Stimulated activated CD4-positive, alpha-beta T cell treated with anti-CD3 and anti-CD28 coated beads, Interleukin-12 subunit alpha, Interleukin-12 subunit beta, amount 100 ng/mL, for 4 hours (primary cell): ENCODE measurements at places on chromosomes 3 and 15.
A peak's percentile ranks its signal among the peaks of the same experiment; 100 is the strongest.

DNA sequence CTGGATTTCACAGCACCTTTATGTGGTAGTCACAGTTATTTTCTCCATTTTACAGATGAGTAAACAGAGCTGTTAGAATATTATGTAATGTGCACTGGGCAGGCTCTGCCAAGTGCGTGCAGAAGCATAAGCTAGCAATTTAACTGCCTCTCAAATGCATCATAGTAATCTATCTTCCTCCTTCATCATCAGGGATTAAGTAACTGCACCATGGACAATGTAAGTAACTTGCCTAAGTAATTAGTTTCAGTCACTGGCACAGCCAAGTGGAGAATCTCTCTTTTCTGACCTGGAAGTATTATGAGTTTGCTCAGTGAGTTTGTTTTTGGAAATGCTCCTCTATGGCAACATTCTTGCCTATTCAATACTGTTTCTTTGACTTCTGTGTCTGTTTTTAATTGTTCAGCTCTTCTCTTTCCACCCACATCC is 260.5 kb downstream of the PTPRG start:
- DNase-seq, result no peak

- no peak for DNase-seq
These were observed 29.3 kb upstream of the MYO1E start for GRCh38 chr15:59401824-59402569.

GRCh38 chr3:122032531-122032930 is 10.5 kb upstream of the ILDR1 start:
- no peak for DNase-seq

DNA sequence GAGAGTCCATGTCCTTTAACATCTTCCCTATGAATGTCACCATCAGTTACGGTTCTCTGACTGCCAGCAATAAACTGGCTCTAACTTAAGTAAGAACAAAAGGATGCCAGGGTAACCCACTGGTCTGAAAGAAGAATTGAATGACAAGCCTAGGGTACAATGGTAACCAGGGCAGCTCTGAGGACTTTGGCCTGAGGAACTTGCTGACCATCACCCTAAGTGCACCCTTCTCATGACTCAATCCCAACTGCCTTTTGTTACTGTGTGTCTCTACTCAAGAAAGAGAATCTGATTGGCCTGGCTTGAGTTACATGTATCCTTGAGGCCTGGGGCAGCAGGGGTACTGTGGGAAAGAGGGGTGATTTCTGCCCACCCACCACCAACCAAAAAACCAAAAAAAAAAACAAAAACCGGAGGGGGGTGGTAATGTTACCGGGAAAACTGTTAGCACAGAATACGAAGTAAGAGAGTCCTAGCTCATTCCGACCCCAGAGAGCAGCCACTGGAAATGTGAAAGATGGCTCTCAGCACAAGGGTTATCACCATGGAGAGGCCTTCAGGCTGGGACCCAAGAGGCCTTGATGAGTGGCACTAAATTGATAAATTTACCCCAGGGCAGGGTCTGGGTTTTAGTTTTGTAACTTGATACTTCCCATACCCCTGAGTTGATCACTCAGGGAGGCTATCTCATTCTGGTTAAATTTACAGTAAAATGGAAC is 9.3 kb upstream of the SLC28A1 start:
- no peak for DNase-seq

GRCh38 chr3:179297971-179298725 is 24.7 kb upstream of the ZNF639 start:
- DNase-seq, result no peak

DNA sequence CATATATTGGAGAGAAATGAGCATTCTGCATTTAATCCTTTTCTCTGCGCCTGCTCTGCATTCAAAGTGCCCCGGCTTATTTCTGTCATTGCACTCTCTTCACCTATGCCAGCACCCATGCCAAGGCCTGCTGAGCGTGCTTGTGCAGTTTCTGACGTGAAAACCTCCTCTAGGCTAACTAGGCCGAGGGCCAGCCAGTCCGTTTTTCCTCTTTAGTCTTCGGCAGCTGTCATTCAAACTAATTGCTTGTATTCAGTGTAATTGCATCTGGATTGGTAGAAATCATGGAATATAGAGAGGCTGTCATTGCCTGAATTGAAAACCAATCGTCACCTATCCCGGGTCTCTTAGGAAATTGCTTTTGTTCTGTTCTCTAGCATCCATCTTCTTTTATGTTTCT is 94.0 kb downstream of the ARPP21 start:
- no peak for DNase-seq

DNA sequence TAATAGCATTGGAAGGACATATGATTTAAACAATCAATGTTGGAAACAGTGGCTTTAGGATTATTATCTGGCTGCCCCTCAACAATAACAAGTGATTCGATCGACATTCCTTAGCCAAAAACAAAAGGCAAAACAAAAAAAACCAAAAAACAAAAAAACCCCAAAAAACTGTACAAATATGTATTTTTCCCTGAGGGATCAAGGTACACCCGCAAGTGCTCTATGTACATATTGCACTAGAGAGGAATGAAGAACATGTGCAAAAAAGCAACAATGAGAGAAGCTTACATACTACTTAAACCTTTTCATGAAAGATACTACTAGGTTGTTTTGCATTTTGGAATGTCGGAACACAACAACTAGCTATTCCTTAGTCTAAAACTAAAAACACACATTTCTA is 14.2 kb upstream of the ICE2 start:
- no peak for DNase-seq

- DNase-seq, result no peak
These were observed 9.8 kb downstream of the NBEAL2 start for GRCh38 chr3:46989146-46989810.

- no peak for DNase-seq
These were observed 13.2 kb downstream of the USP13 start for GRCh38 chr3:179666030-179666429.

DNA sequence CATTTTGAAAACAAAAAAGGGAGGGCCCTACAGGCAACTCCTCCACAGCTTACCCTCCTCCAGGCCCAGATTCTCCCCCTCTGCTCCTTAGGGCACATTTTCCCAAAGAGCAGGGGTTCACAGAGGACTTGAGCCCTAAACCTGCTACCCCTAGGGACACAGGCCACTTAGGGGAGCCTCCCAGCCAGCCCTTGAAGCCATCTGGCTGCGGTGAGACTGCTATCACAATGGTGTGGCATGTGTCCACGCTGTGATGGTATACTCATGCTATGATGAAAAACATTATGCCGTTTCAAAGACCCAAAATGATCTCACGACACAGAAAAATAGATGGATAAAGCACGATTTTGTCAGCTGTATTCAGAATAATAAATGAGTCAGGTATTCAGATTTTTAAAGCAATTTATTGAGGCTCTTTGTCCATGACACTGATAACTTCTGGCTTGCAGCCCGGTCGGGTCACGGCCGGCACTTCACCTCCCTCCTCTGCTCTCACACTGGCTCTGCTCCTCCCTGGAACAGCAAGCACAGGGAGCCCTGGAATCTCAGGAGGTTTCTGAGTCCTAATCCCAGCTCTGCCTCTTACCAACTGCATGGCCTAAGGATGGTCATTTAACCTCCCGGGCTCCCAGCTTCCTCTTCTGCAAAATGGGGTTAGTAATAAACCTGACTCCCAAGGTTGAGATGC is 115.3 kb downstream of the MEGF11 start:
- DNase-seq, result no peak

- DNase-seq, result no peak
These were observed 192.6 kb upstream of the MBNL1 start for GRCh38 chr3:152076148-152076547.

GRCh38 chr3:66393333-66394005 is 107.4 kb downstream of the LRIG1 start:
- DNase-seq, result no peak

DNA sequence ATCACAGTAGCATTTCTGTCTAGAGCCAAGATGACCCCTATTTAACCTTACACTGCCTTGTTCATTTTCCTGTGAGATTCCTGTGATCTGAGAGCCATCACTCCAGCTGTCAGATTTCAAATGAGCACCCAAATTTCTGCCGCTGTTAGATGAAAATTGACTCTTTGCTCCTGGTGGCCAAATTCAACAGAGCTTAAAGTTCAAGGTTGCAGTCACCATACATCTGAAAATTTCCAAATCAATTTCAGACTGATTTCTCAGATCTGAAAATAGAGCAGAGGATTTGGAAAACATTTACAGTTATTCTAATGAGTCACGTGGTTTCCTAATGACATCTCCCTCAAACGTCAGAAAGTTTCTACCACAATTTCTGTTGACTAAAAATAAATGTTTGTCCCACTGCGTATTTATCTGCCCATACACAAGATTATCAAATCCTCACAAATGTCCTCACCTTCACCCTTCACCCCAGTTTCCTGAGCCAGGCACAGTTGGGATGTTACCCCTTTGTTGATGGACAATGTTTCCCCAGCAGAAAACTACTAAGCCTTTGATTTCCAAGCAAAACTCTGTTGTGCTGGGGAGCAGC is 16.4 kb downstream of the HDC start:
- DNase-seq, result no peak

- no peak for DNase-seq
These were observed 130.6 kb downstream of the STAG1 start for GRCh38 chr3:136621628-136622027.

DNA sequence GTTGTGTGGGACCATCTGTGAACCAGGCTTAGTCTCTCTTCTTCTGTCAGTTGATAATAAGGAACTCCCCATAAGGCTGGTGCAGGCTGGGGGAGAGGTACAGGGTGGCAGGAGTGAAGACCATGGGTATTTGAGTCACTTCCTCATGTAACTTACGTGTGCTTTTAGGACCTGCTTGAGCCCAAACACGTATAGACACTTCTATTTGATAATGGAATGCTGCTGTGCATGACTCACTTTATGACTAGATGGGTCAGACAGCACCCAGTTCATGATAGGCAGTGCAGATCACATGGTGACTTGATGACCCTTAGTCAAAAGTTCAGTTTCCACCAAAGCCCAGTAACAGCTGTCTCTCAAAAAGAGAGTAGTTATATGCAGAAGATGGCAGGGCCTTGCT is 490.9 kb downstream of the ZBBX start:
- DNase-seq, result no peak

DNA sequence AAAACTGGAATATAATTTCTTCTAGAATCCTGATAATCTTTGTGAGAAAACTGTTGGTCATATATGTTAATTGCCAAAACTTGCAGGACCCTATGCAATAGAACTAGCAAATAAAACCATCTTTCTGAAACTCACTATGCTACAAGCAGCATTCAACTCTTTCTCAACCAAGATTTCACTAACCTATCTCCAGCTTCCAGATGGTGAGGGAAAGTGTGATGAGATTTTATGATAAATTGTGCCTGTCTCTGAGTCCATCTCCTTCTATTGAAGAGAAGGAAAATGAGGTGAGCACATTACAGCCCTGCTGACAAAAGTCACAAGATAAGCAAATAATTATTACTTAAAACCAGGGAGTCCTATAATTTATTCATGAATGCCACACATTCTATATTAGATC is 44.1 kb upstream of the UBE2Q2 start:
- DNase-seq, result no peak

GRCh38 chr3:124360563-124360962 is 368.6 kb upstream of the ROPN1 start:
- no peak for DNase-seq

DNA sequence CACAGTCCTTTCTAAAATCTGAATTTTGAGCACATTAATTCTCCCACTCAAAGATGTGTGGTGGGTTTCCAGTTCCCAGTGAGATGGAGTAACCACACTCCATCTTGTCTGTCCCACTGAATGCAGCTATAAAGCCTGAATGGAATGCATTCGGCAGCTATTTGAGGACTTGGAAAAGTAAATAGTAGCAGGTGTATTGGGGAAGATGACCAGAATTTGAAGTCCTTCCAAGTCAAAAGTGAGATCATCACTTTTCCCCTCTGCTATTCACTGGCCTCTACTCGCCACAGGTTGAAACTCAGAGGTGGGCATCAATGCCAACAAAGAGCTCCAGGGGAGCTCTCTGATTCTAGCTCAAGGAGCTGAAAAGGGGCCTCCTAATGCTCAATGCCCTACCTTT is 8.1 kb upstream of the GNB5 start:
- no peak for DNase-seq

DNA sequence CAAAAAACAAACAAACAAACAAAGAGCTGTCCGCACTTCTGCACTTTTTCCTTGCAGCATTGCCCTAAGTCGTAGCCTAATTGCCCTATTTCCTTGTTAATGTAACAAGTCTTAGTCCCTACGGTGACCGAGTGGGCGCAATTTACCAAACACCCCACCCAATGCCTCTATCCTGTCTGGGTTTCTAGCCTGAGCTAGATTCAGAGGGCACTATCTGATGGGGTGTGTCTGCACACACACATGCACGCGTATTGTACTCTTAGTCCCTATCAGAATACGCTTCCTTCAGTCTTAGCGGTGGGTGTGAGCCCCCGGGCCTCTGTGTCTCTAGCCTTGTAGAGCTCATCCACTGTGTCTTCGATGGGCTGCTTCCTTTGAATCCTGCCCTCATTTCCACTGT is 125.9 kb upstream of the DLG1 start:
- DNase-seq, result no peak

DNA sequence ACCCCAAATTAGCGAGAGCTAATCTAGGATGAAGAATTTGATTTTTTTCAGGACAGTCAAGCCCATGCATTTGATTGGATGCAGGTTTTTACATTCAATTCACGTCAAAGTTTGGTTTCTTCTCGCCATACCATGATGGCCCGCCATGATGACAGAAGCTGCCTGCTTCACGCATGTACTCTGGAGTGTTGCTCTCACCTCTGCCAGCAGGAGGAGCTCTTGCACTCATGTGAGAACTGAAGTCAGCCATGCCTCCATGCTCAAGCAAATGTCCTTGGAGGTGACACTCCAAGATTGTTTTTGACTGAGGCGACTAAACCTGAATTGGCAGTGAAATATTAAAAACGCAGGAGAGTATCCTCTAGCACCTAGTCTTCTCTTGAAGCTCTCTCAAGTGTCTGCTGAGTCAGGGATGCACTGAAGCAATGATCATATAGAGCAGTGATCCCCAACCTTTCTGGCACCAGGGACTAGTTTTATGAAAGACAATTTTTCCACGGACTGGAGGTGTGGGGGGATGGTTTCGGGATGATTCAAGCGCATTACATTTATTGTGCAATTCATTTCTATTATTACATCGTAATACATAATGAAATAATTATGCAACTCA is 120.9 kb downstream of the SAMMSON start:
- DNase-seq, result peak; percentile 57

- DNase-seq, result no peak
These were observed 104.3 kb downstream of the MEX3B start for GRCh38 chr15:81941479-81941878.

GRCh38 chr3:194058189-194058571 is 77.8 kb upstream of the HES1 start:
- peak; percentile 12 for DNase-seq
